ENCODE measurements at places on chromosomes 2 and 18. TPM values are rescaled to one million over a fixed set of nuclear protein-coding genes. Genes with fewer than 3 reads are reported as not detected.

INO80C gene
- 28.0 TPM for total RNA-seq

DNA sequence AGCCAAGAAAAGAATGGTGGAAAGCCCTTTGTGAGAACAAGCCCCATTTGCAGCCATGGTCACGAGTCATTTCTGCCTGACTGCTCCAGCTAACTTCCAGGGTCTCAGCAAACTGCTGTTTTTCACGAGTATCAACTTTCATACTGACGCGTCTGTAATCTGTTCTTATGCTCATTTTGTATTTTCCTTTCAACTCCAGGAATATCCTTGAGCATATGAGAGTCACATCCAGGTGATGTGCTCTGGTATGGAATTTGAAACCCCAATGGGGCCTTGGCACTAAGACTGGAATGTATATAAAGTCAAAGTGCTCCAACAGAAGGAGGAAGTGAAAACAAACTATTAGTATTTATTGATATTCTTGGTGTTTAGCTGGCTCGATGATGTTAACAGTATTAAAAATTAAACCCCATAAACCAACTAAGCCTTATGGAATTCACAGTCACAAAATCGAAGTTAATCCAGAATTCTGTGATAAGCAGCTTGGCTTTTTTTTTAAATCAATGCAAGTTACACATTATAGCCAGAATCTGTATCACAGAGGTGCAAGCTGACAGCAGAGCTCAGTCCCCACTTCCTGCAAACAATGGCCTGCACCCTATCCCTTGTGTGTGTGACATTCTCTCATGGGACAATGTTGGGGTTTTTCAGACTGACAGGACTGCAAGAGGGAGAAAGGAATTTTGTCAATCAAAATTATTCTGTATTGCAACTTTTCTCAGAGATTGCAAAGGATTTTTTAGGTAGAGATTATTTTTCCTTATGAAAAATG is 26.1 kb downstream of the SLC14A1 start:
- H3K27me3 ChIP-seq: no peaks in the 10 kb centered on the region
- no peaks in the 10 kb centered on the region for H3K4me1 ChIP-seq
- H3K4me3 ChIP-seq: no peak overlapping the region
- no peak overlapping the region for H3K27ac ChIP-seq

DNA sequence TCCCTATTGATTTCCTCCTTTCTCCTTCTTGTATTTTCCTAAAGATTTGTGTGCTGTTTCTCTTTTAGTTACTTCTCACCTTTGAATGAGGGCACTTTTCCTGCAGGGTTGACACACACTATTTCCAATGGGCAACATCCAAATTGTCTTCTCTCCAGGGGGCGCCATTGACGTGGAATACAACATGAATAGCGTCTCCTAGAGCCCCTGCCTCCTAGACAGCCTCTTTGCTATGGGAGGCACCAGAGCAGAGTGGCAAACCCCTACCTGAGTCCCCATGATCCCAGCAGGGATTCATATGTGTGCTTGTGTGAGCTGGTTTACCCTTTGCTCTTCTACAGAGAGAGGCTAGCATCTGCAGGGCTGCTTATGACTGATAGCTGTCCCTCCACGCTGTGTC is 61.3 kb upstream of the ITSN2 start:
- no peak overlapping the region for H3K4me3 ChIP-seq
- H3K4me1 ChIP-seq: no peaks in the 10 kb centered on the region
- H3K36me3 ChIP-seq: no peaks in the 10 kb centered on the region
- no peak for DNase-seq

CIDEA gene
- total RNA-seq: not detected

TTN gene
- total RNA-seq: 27.5 TPM

DNA sequence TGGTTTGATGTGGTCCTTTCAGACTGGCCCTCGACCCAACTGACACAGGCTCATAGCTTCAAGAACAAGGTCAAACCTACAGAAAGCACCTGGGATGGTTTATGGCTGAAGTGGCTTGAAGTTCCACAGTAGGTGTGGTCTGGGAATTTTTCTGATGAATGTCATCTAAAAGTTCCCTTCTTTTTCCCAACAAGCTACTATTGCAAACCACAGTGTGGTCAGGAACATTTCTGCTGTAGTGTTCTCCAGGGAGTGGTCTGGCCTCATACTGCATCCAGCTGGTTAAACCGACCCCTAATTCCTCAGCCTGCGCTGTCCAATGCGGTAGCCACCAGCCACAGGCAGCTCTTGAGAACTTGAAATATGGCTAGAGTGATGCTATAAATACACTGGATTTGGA is 92.7 kb downstream of the FAM124B start:
- no peak for DNase-seq
- H3K4me1 ChIP-seq: no peaks in the 10 kb centered on the region
- H3K27ac ChIP-seq: no peak overlapping the region
- peaks cover 6% of the 10 kb centered on the region for H3K27me3 ChIP-seq
- H3K36me3 ChIP-seq: no peaks in the 10 kb centered on the region

SLC23A3 gene
- 3.8 TPM for total RNA-seq

RNF152 gene
- 15.5 TPM for total RNA-seq

- no peak for DNase-seq
- H3K36me3 ChIP-seq: no peaks in the 10 kb centered on the region
- H3K27me3 ChIP-seq: no peaks in the 10 kb centered on the region
- H3K27ac ChIP-seq: no peak overlapping the region
- H3K4me1 ChIP-seq: peaks cover 3% of the 10 kb centered on the region
Observed at GRCh38 chr18:7844017-7844416, 276.9 kb downstream of the PTPRM start.

DNA sequence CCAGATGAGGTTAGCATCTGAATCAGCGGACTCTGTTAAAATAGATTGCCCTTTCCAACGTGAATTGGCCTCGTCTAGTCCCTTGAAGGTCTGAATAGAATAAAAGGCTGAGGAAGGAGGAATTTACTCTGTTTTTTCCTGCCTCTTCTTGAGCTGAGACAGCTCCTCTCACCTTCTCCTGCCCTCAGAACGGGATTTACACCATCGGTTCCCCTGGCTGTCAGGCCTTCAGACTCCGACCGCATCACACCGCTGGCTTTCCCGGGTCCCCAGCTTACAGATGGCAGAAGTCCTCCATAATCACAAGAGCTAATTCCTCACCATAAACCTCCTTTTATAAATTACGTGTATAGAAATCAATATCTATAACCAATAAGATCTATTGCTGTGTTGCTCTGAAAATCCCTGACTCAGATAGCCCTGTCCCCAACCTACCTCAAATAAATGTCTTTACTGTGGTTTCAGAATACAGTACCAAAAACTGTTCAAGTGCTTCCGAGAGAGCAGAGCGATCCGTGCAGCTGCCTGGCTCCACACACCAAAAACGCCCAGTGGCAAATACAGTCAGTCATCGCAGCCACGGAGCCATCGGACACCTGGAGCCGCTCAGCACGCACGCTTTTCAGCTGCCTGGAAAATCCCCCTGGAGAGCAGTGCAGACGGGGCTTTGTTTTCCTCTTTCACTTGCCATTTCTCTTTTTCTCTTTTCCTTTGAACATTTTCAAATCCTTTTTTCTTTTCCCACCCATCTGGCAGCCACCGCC is 196.9 kb downstream of the NRP2 start:
- peaks cover 4% of the 10 kb centered on the region for H3K4me1 ChIP-seq
- no peaks in the 10 kb centered on the region for H3K27me3 ChIP-seq
- no peak overlapping the region for H3K4me3 ChIP-seq
- H3K36me3 ChIP-seq: no peaks in the 10 kb centered on the region

GRCh38 chr18:36700955-36701354 is 127.8 kb downstream of the TPGS2 start:
- DNase-seq: no peak
- H3K27ac ChIP-seq: no peak overlapping the region
- H3K4me1 ChIP-seq: no peaks in the 10 kb centered on the region
- no peaks in the 10 kb centered on the region for H3K36me3 ChIP-seq
- no peak overlapping the region for H3K4me3 ChIP-seq

GRCh38 chr2:216934151-216934550 is 74.3 kb upstream of the TNP1 start:
- DNase-seq: no peak
- no peaks in the 10 kb centered on the region for H3K36me3 ChIP-seq
- H3K27ac ChIP-seq: no peak overlapping the region
- no peaks in the 10 kb centered on the region for H3K27me3 ChIP-seq

POU3F3 gene
- total RNA-seq: not detected

SCN9A gene
- 11.8 TPM for total RNA-seq

DNA sequence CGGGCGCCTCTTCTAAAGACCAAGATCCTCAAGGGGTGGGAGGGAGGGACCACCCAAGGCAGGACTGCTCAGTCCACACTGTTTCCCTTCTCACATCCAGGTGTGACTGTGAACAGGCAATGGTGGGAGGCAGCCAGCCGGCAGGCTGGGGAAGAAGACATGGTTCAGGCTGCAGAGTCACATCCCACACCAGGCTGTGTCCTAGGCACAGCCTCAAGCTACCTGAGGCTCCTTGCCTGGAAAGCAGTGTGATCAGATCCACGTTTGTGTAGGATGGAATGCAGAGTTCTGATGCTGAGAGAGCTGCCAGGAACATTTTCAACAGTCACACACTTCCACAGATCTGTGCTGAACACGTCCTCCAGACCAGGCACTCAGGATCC is 16.4 kb downstream of the SLC66A2 start:
- DNase-seq: peak; percentile 28
- no peaks in the 10 kb centered on the region for H3K36me3 ChIP-seq
- no peaks in the 10 kb centered on the region for H3K27me3 ChIP-seq
- no peak overlapping the region for H3K27ac ChIP-seq
- H3K4me3 ChIP-seq: no peak overlapping the region
- peaks cover 4% of the 10 kb centered on the region for H3K4me1 ChIP-seq

- no peak overlapping the region for H3K4me3 ChIP-seq
- H3K36me3 ChIP-seq: no peaks in the 10 kb centered on the region
- H3K4me1 ChIP-seq: no peaks in the 10 kb centered on the region
- H3K27ac ChIP-seq: no peak overlapping the region
- DNase-seq: no peak
Observed at GRCh38 chr2:12296915-12297314, 419.8 kb upstream of the TRIB2 start.

GRCh38 chr2:224689539-224689938 is 26.6 kb downstream of the CCDC195 start:
- H3K36me3 ChIP-seq: no peaks in the 10 kb centered on the region
- H3K27ac ChIP-seq: no peak overlapping the region
- no peaks in the 10 kb centered on the region for H3K4me1 ChIP-seq
- DNase-seq: no peak
- no peaks in the 10 kb centered on the region for H3K27me3 ChIP-seq
- H3K4me3 ChIP-seq: no peak overlapping the region

- no peaks in the 10 kb centered on the region for H3K36me3 ChIP-seq
- H3K4me3 ChIP-seq: no peak overlapping the region
- peak; percentile 63 for DNase-seq
- no peaks in the 10 kb centered on the region for H3K4me1 ChIP-seq
- no peaks in the 10 kb centered on the region for H3K27me3 ChIP-seq
Observed at GRCh38 chr2:238684362-238685326, 163.2 kb upstream of the TWIST2 start.

- H3K4me1 ChIP-seq: peaks cover 3% of the 10 kb centered on the region
- DNase-seq: peak; percentile 60
- no peak overlapping the region for H3K4me3 ChIP-seq
- H3K27ac ChIP-seq: peak overlapping the region; percentile 34
Observed at GRCh38 chr18:36786686-36787085, 42.1 kb downstream of the TPGS2 start.

CRYBA2 gene
- not detected for total RNA-seq

DNA sequence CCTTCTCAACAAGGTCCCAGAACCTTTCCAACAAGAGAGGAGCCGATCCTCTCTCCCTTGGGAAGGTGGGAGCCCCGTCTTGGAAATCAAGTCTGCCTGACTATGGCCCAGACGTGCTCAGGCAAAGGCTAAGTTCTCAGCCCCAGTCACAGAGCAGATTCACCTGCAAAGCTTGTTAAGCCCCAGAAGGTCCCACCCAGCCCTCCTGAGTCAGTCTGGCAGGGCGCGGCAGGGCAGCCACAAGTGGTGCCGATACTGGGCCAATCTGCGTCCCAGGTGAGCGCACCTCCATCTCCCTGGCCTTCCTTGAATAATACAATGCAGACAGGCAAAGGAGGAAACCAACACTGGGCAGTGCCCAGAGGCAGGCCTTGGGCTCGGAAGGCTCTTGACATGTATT is 15.0 kb downstream of the CRACDL start:
- H3K27ac ChIP-seq: no peak overlapping the region
- H3K4me3 ChIP-seq: no peak overlapping the region
- H3K4me1 ChIP-seq: no peaks in the 10 kb centered on the region
- no peaks in the 10 kb centered on the region for H3K36me3 ChIP-seq
- peaks cover 14% of the 10 kb centered on the region for H3K27me3 ChIP-seq

GRCh38 chr18:62499263-62499650 is 23.6 kb upstream of the ZCCHC2 start:
- H3K27ac ChIP-seq: no peak overlapping the region
- H3K27me3 ChIP-seq: no peaks in the 10 kb centered on the region
- H3K4me3 ChIP-seq: no peak overlapping the region

GULP1 gene
- total RNA-seq: 27.5 TPM
